Neuronal stem cell (in vitro differentiated cells): ENCODE measurements at places on chromosomes 7 and 10.

DNA sequence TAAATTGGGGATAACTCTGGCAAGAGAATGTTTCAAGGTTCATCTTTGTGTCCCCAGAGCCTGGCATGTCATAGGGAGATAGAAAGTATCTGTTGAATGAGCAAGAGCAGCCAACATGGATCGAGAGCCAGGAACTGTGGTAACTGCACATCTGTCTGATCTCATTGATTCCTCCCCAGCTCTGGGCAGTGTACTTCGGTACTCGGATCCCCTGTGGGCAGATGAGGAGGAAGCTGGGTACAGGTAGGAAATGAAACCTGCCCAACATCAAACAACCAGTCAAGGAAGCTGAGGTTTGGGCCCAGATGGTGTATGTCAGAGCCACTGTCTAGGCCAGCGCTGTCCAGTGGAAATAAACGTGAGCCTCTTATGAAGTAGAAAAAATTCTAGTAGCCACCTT, 76.4 kb downstream of the GRK5 start:
- no peak for DNase-seq

- no peak for DNase-seq
These were observed 5.8 kb upstream of the CLDN4 start for GRCh38 chr7:73824986-73825385.

GRCh38 chr10:57336341-57336740, 931.4 kb downstream of the IPMK start:
- no peak for DNase-seq

DNA sequence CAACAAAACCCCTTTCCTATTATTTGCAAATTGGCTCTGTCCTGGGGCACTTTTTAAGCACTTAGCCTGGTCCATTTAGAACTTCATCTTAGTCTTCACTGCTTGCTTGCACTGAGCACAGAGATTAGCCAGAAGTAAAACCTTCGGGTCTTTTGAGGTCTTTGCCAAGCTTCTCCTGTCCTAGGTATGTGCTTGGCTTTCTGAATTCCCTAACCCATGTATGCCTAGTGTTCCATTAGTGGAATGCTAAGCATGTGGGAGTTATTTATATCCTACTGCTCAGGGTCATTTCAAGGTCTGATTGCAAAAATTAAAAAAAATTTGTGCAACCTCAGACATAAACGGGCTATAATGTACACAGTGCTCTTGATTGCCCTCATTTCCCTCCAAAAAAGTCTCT, 18.0 kb downstream of the ZNF37A start:
- no peak for DNase-seq

DNA sequence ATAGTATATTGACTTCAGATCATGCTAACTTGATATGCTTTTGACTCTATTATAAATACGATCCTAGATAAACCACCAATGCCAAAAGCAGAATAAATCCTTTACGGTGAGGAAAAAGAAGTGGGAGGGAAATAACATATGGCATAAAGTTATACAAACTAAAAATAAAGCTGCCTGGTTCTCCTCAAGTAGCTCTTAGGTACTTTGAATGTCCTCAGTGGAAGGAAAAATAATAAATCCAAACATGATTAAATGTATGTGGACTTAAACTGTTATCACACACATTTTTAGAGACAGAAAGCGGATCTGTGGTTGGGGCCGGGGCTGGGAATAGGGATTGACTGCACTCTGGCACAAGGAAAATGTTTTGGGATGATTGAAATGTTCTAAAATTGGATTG, 23.6 kb downstream of the EEPD1 start:
- DNase-seq: no peak

GRCh38 chr7:31261341-31261740, 79.2 kb downstream of the NEUROD6 start:
- DNase-seq: no peak

DNA sequence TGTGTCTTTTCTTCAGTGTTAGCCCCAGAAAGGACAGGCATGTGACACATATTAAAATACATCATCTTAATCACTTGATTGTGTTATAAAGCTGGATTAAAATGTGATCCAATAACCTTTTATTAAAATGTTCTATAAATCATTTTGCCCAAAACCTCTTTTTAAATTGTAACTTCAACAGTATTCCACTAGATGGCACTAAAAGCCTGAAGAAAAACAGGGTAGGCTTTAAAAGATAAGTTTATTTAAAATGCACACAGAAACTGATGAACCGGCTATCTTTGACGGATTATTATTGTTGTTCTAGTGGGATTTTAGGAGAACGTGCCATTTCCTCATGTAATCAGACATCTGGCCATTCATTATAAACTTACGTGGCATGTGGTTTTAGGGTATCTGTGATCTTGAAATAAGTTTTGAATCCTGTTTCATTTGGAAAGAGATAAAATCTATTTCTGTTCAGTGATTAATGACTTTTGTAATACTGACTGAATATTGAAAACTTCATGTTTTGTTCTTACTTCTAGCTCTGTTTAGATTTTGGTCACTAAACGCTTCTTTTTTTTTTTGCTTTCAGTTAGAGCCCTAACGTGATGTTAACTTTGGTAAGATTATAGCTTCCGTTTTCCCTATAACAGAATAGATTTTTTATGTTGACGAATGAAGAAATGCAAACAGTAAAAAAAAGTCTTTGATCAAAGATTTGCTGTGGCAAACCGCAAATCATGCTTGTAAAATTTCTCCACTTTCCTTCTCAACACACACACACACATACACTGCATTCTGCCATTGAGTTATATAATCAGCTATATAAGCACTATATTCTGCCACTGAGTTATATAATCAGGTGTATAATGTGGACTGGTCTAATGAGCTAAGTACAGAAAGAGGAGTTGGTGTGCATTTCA, 13.6 kb downstream of the VPS50 start:
- DNase-seq: peak; percentile 29

GRCh38 chr10:93464776-93465388, 17.3 kb downstream of the MYOF start:
- DNase-seq: no peak

- no peak for DNase-seq
These were observed 50.5 kb upstream of the HSPA12A start for GRCh38 chr10:116792817-116793216.

DNA sequence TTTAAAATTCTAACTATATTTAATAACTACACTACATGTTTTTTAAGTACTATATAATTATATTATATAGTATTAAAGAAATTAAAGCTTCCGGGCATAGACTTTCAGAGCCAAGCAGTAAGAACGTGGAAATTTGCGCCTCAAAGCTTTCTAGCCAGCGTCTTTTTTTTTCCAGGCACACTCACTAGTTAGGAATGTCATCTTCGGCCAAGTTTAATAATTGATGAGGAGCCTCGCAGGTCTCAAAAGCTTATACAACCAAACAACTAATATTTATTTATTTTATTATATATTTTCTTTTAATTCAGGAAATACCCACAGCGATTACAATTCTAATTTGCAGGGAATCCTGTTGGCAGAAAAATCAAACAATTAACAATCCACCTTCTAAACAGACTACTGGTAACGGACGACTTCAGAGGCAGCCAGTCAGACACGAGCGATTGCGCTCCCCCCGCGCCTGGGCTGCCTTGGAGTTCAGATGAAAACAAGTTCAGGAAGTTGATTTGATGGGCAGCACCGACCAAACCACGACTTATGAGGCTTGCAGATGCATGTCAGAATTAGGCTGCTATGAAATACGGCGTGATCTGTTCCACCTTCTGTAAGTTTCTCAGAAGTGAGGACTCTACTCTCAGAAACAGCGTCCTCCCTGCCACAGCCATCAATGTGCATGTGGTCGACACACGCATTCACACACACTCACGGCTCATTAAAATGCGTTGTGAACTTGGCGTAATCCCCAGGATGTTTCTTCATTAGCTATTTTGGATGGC, 431.8 kb upstream of the MGMT start:
- no peak for DNase-seq

DNA sequence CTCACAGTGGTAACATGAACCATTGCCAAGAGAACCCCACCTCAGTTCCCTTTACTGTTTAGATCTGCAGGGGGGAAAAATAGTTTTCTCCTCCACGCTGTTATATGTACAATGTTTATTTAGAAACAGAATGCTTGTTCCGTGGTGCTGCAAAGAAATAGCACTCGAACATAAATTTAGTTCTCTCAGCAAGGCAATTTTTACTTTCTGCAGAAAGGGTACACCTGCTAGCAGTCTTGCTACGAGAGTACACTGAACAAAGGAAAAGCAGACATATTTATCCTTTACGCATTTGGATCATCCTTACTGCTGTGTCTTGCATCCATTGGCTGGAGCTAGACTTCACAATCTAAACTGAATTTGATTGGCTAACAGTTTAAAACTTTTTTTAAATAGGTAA, 178.5 kb downstream of the HECW1 start:
- DNase-seq: no peak

DNA sequence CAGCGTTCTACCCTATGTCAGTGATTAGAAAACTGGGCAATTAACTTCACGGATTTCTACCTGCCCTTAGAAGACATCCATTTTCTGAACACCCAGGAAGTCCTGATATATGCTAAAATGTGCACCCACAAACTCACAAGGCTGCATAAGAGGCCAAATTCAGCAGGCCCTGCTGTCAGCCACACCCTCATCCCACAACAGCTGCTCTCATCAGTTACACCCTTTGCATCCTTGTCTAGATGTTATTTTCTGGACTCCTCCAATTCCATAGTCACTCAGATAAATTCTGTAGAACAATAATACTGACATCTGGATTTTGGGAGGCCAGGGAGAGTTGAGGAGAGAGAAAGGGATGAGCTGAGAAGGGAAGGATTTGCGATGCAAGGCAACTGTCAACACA, 208.9 kb downstream of the TAX1BP1 start:
- no peak for DNase-seq

DNA sequence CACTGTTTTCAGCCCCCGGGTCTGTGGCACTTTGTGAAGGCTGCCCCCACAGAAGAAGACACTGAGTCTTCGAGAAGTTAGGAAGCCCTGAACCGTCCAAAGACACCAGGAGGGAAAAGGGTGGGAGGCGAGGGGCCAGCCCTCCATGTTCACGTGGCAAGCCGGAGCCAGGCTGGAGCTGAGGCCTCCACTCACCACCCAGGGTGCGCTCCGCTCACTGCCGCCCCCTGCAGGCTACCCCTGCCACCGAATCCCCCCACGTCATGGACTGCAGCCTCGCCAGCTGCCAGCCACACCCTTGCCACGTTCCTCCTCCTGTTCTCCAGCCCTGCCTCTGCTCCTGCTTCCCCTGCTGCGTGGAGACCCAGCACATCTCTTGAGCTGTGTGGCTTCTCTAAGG, 59.0 kb upstream of the EN2 start:
- no peak for DNase-seq

GRCh38 chr7:77209479-77210139, 10.0 kb upstream of the FGL2 start:
- no peak for DNase-seq

DNA sequence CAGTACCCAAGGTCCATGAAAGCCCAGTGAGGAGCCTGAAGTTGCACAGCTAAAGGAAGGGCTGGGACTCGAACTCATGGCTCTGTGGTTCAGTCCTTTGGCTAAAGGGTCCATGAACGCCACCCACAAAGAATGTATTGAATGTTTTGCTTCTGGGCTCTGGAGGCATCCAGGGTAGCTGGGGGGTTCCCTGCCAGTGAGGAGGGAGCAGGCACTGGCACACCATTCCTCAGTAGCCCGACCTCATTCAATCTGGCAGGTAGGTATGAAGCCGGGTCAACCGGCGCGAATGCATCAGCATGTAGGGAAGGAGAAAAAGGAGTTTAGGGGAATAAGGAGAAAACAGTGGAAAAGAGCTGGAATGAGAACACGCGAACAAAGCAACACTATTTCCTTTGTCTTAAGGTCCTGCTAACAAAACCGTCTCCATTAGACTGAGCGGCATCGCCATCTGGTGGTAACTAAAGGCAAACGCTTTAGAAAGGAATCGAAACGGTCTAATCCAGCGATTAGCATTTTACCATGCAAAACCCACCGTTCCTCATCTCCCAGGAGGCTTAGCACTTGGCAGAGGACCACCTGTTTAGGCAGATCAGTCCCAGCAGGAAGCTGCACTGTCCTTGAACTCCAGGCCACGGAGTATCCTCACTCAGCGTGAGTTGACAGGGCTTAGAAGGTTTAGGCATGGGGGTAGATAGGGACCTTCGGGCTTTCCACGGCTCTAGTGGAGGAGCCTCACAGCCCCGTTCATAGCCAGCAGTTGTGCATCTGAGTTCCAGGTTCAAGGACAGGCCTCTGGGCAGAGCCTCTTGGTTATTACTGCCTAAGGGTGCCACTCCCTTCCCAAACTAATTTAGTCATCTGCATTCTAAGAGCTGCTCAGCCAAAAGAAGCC, 122.8 kb downstream of the UBE2H start:
- DNase-seq: peak; percentile 72

DNA sequence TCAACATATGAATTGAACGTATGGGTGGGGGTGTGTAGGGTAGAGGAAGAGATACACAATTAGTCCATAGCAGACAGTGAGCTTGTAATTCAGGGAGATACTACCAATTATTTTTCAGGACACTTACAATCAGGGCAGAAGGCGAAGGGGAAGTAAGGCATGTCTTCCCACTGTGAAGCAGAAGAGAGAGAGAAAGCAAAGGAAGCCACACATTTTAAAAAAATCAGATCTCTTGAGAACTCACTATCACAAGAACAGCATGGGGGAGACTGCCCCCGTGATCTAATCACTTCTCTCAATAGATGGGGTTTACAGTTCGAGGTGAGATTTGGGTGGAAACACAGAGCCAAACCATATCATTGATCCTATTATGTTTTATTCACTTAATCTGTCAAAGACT, 116.4 kb upstream of the RPA3 start:
- DNase-seq: no peak

DNA sequence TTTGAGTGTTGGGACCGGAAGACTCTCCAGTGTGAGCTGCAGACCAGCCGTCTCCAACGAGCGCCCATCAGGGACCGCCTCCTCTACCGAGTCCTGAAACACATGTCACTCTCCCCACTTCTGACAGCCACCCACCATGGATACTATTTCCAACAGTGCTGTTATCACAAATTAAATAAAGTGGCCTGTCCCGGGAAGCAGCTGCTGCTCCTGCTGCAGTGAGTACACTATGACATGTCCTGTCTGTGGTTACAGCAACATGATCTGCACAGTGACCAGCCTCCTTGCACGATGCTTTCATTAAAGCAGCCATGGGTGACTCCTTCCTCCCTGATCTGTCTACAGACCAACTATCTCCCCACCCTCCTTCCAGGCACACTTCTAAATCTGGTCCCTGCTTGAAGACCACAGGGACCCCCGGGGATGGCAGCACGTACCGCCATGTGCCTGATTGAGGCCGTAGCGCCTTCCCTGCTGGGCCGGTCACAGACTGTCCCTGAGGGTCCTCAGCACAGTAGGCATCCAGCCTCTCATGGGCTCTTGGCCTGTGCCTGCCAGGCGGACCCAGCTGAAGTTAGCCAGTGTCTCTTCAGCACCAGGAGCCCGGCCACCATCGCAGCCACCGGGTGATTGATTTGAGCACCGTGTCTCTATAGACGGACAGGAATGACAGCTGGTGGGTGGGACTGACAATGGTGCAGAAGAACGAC, 58.8 kb downstream of the TCERG1L start:
- no peak for DNase-seq
